ENCODE measurements at places on chromosomes 1 and 21.

DNA sequence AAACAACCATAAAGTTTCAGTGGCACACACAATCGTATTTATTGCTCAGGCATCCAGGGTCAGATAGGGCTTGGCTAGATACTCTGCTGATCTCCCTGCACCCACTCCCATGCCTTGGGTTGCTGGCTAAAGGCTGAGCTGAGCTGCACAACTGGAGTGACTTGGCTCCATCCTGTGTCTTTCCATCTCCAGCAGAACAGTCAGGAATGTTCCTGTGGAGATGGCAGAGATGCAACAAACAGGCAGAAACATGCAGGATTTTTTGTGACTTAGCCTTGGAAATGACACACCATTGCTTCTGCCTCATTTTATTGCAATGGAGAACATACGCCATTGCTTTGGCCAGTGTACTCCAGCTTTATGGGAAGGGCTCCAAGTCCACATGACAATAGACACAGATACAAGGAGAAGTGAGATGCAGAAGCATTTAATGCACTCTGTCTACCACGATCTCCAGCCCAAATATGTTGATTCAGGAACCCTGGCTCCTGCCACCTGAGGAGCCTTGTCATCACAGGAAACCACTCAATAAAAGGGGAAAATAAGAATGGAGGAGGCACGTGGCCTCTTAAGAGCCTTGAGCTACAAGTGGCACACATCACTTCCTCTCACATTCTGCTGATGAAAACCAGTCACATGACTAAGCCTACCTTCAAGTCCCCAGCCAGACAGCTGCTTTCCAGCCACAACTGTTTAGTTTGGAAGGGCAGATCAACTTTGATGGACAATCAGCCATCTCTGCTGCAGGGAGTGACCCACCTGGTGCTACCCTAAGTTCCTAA lies 10.1 kb upstream of the GUCA2B start:
- no peak for DNase-seq

- DNase-seq = peak; percentile 38
Observed at GRCh38 chr1:119631433-119632102, 16.5 kb downstream of the ZNF697 start.

- DNase-seq = peak; percentile 67
Observed at GRCh38 chr1:36187800-36188593, 32.0 kb downstream of the MAP7D1 start.

- no peak for DNase-seq
Observed at GRCh38 chr1:194056169-194056568, 869.8 kb upstream of the B3GALT2 start.

DNA sequence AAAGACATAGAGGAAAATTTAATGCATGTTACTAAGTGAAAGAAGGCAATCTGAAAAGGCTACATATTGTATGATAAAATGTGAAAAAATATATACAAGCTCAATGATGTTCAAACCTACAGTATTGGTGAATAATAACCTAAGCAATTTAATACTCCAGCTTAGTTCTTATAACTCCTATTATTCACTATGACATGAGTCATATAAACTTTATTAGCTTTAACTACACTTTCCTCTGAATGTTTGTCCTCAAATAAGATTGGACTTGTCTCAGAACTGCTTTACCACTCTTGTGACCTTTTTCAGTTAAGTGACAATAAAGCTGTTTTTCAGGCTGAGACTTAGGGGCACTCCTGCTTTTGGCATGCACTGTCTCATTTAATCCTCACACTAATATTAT lies 50.9 kb downstream of the CNST start:
- no peak for DNase-seq

- no peak for DNase-seq
Observed at GRCh38 chr1:41508290-41508689, 23.8 kb upstream of the EDN2 start.

GRCh38 chr1:20446796-20447195 lies 39.2 kb downstream of the CAMK2N1 start:
- no peak for DNase-seq

DNA sequence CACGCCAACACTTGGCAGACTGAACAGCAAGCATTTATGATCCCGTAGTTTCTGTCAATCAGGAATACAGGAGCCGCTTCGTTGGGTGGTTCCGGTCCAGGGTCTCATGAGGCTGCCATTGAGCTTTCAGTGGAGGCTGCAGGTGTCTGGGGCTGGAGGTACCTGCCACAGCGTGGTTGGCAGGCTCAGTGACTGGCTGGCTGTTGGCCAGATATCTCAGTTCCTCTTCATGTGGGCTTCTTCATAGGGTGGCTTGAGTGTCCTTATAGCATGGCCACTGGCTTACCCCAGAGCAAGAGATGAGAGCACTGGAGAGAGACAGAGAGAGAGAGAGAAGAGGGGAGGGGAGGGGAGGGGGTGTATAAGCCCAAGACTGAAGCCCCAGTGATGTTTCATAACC lies 29.3 kb downstream of the PIK3CD start:
- DNase-seq = no peak

GRCh38 chr1:103497404-103497803 lies 28.1 kb upstream of the RNPC3 start:
- no peak for DNase-seq

GRCh38 chr1:214386747-214387146 lies 105.8 kb downstream of the SMYD2 start:
- no peak for DNase-seq

GRCh38 chr1:24162201-24162600 lies 19.3 kb upstream of the IL22RA1 start:
- peak; percentile 13 for DNase-seq

DNA sequence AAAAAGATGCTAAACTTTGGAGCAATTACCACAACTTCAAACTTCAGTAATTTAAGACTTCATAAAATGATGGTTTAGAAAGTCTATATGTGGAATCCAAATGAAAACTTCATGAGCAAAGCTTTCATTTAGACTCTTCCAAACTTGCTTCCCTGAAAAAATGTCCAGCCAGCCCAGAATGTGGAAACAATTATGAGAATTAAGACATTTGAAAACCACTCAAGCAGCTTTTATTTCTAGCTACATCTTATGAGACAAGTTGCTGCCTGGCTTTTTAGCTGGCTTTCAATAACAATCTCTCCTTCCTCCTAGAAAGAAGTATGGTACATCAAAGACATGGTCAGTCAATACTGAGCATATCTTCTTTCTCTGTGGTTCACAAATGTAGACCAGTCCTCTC lies 21.8 kb downstream of the LPAR3 start:
- DNase-seq = no peak

- no peak for DNase-seq
Observed at GRCh38 chr21:37553078-37553481, 186.5 kb downstream of the DYRK1A start.

DNA sequence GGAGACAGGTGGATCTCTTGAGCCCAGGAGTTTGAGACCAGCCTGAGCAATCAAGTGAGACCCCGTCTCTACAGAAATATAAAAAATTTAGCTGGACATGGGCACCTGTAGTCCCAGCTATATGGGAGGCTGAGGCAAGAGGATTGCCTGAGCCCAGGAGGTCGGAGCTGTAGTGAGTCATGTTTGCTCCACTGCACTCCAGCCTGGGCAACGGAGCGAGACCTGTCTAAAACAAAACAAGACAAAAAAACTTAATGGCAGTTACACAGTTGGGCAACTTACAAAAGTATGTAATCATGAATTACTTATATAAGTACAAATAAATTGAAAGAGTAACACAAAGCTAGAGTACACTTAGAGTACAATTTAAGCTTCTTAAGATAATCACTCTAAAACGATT lies 25.2 kb downstream of the RC3H1 start:
- DNase-seq = no peak

- no peak for DNase-seq
Observed at GRCh38 chr1:39694026-39694425, 2.8 kb upstream of the HPCAL4 start.

- DNase-seq = no peak
Observed at GRCh38 chr1:43893006-43893405, 40.6 kb upstream of the ARTN start.

GRCh38 chr21:29304597-29304996 lies 5.9 kb downstream of the BACH1 start:
- DNase-seq = no peak

GRCh38 chr1:59025898-59026426 lies 242.1 kb upstream of the JUN start:
- no peak for DNase-seq

- no peak for DNase-seq
Observed at GRCh38 chr1:248114890-248115289, 19.9 kb downstream of the OR2L13 start.

- no peak for DNase-seq
Observed at GRCh38 chr1:235063068-235063765, 65.4 kb downstream of the TOMM20 start.

GRCh38 chr1:220943319-220943996 lies 64.2 kb downstream of the HLX start:
- no peak for DNase-seq

DNA sequence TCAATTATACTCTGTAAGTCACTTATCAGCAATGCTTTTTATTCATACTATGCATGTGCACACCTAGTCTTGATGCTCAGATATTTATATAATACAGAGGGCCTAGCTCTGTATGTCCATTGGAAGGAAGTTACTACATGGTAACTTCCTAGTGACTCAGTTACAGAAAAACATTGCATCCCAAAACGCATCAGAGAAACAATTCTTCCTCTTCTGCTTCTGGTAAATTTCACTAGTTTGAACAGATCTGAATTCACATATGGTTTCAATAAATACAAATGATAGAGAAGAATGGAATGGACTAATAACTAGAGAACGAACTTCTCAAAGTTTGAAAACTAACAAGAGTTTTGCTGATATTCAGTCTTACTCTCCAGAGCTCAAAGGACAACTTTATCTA lies 811.3 kb upstream of the ADGRL2 start:
- no peak for DNase-seq

DNA sequence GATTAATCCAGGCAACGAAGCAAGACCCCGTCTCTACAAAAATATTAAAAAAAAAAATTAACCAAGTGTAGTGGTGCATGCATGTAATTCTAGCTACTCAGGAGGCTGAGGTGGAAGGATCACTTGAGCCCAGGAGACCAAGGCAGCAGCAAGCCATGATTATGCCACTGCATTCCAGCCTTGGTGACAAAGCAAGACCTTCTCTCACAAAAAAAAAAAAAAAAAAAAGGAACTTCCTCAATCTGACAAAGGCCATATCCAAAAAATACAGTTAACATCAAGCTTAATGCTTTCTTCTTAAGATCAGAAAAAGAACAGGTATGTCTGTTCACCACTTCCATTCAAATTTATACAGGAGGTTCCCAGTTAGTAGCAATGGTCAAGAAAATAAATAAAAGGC lies 54.4 kb downstream of the EVI5 start:
- no peak for DNase-seq

GRCh38 chr1:226126824-226127569 lies 59.5 kb downstream of the ACBD3 start:
- no peak for DNase-seq

DNA sequence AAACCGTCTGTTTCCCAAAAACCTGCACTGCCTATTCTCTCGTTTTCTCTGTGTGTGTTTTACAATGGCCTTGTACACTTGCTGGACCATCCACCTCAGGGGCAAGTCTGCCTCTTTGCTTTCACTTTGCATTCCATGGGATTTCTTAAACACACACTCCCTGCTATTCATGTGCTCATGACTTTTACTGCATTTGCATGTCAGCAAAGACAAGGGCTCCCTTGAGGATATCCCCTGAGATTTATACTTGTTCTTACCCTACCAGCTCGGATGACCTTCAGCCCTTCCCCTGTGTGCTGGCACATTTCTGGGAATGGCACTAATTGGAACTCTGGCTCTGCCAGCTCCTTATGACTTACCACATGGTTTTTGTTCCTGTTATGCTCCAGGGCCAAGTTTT lies 386.9 kb downstream of the AMY1C start:
- no peak for DNase-seq

DNA sequence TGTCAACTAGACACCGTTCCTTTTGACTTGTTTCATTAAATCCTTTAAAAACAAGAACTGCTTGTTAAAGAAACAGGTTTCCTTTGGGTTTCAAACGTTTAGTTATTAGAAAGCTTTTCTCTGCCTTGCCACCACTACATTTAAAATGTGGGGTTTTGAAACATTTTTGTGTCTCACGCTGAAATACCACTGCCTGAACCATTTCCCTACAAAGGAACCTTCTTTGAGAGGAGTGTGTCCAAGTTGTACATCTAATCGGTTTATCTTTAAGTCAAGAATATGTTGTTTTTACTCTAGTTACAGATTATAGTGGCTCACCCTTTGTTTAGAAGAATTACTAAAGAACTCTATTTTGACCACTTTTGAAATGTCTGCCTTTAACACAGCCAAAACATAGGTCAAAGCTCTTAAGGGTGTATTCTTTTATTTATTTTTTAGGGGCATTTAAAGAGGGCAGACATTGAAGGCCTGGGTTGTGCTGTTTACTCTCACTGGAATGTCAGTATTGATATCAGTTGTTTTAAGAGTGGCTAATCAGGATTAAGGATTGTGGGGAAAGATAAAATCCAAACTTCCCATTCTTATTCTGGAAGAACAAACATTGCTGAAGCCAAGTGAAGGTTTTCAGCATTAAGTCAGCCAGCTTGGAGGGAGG lies 143.4 kb downstream of the GALNT2 start:
- no peak for DNase-seq

GRCh38 chr21:45894450-45894825 lies 87.1 kb upstream of the COL6A1 start:
- DNase-seq = no peak

GRCh38 chr1:182384387-182384960 lies 7.1 kb downstream of the GLUL start:
- DNase-seq = no peak

- DNase-seq = no peak
Observed at GRCh38 chr1:180131510-180131909, 23.2 kb upstream of the QSOX1 start.

GRCh38 chr1:175656416-175656815 lies 87.0 kb downstream of the TNR start:
- no peak for DNase-seq

DNA sequence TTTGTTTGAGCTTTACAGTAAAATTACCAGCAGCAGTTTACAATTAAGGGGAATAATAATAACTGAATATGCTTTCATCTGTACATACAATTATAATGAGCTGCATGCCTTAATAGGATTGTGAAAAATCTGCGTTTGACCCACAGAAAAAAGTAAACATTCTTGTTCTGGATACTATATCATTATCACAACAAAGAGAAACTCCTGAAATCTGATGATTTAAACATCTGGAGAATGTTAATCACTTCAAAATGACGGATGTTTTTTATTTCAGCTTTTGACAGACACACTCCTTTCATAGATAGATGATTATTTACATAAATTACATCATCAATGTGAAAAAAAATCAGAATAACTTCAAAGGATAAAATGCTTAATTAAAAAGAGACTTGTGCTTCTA lies 58.5 kb downstream of the TYW3 start:
- no peak for DNase-seq
